ENCODE measurements at places on chromosomes 11 and 22.

DNA sequence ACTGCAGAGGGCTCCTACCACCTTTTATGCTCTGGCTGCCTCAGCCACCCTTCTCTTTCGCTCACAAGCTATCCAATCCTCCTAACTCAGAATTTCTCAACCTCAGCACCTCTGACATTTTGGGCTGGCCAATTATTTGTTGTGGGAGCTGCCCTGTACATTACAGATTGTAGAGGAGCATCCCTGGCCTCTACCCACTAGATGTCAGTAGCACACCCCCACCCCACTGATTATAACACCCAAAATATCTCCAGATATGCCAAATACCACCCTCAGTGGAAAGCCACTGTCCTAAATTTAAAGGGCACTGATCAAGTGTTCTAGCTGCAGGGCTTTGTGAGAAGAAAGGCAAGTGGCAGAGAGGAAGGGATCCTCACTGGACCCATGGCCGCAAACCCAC lies 443.1 kb downstream of the SOX6 start:
- H3K27me3 ChIP-seq = no peaks in the 10 kb centered on the region
- no peak for DNase-seq
- H3K4me1 ChIP-seq = peaks cover 19% of the 10 kb centered on the region
- H3K36me3 ChIP-seq = no peaks in the 10 kb centered on the region
- no peak overlapping the region for H3K4me3 ChIP-seq
- no peak overlapping the region for H3K27ac ChIP-seq

- H3K4me1 ChIP-seq = no peaks in the 10 kb centered on the region
- DNase-seq = no peak
- no peak overlapping the region for H3K27ac ChIP-seq
- H3K36me3 ChIP-seq = no peaks in the 10 kb centered on the region
- H3K4me3 ChIP-seq = no peak overlapping the region
These were observed 91.5 kb upstream of the FGF3 start for GRCh38 chr11:69910519-69911309.

DNA sequence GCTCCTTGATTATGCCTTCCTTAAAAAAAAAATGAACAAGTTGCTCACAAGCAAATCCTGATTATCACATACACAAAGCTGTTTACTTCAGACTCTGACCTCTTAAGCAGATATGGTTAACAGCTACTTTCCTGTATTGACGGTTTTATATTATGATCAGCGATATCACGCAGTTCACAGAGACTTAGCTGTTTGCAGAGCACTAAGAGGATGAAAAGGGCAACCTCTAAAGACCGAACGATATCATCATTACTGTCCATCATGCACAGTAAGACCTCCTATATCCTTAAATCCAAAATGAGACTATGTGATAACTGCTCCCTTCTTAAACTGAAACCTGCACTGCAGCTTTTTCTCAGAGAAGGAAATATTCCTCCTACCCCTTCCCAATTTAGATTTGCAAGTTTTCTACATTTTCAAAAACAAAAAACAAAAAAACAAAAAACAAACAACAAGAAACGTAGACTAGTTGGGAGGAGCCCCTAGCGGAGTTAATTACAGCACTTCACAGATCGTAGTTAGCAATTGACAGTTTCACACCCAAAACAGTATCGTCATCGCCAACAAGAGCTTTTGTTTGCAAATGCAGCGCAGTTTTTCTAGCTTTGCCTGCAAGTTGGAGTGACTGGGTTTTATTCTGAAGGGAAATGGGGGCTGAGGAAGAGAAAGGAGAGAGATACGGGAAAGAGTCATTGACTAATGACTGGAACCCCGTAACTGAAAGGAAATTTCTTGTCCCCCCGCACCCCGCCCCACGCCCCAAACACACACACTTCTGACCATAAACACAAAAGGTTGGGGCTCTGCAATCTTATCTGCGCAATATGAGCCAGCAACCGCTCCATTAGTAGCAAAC lies 1.2 kb downstream of the DDX6 start:
- H3K36me3 ChIP-seq = peaks cover 10% of the 10 kb centered on the region
- H3K27me3 ChIP-seq = no peaks in the 10 kb centered on the region
- peak overlapping the region; percentile 98 for H3K27ac ChIP-seq
- no peak for DNase-seq

DNA sequence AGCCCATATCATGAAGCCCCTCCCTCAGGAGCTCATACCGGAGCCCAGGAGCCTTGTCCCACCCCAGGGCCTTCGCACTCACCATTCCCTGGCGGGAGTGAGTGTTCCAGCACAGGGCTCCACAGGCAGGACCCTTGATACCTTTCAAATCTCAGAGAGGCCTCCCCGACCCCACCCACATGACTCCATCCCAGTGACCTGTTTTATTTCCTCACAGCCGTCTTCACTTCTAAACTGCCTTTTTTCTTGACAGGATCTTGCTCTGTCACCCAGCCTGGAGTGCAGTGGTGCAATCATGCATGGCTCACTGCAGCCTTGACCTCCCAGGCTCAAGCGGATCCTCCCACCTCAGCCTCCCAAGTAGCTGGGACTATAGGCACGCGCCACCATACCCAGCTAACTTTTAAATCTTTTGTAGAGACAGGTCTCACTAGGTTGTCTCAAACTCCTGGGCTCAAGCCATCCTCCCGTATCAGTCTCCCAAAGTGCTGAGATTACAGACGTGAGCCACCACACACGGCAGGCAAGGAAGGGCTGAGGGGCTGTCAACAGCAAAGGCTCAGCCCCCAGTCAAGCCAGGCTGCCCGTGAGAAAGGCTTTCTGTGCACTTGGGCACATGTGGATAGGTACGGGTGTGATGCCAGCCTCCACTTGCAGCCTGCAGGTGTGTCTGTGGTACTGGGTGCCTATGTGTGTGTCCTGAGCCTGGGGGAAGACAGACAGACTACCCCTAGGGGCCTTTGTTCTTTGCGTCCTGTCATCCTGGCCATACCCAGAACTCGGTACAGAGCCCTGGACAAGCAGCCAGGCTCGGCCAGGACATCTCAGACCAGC lies 9.3 kb downstream of the RPL3 start:
- H3K36me3 ChIP-seq = peaks cover 37% of the 10 kb centered on the region
- H3K27me3 ChIP-seq = no peaks in the 10 kb centered on the region
- H3K4me3 ChIP-seq = no peak overlapping the region
- peak; percentile 65 for DNase-seq
- H3K27ac ChIP-seq = no peak overlapping the region
- peaks cover 46% of the 10 kb centered on the region for H3K4me1 ChIP-seq

DNA sequence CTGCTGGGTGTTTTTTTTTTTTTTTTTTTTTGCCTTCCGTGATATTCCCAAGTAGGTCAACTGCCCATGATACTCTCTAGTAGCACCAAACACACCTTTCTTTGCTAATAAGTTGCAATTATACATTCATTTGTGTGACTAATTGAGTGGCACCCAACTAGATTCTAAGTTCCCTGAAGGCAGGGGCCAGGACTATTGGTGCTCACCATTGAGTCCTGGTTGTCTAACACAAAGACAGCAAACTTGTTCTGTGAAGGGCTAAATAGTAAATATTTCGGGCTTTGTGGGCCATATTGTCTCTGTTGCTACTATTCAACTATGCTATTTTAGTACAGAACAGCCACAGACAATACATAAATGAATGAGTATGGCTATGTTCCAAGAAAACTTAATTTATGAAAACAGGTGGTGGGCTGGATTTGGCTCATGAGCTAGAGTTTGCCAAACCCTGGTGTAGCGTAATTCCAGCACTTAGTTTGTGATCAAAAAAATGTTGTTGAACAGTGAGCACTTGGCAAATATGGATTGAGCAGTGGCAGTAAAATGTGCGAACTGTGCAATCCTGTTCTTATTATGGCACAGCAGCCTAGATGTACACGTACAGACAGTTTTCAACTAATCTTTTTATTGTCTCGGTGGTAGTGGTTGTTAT lies 11.3 kb downstream of the ENDOD1 start:
- no peaks in the 10 kb centered on the region for H3K36me3 ChIP-seq
- H3K4me1 ChIP-seq = peaks cover under 1% of the 10 kb centered on the region
- H3K27ac ChIP-seq = no peak overlapping the region
